ENCODE measurements at places on chromosomes 2 and 18. TPM values are rescaled to one million over a fixed set of nuclear protein-coding genes. Genes with fewer than 3 reads are reported as not detected.

Gene LOXL3
- 7.5 TPM for total RNA-seq

Gene XDH
- 0.31 TPM for total RNA-seq

Gene CCDC68
- total RNA-seq = 8.5 TPM

Gene EMILIN1
- 62.7 TPM for total RNA-seq

Gene DCDC2C
- total RNA-seq = 0.31 TPM

- no peak for DNase-seq
Measured at GRCh38 chr2:123179526-123179925, 845.6 kb upstream of the CNTNAP5 start.

DNA sequence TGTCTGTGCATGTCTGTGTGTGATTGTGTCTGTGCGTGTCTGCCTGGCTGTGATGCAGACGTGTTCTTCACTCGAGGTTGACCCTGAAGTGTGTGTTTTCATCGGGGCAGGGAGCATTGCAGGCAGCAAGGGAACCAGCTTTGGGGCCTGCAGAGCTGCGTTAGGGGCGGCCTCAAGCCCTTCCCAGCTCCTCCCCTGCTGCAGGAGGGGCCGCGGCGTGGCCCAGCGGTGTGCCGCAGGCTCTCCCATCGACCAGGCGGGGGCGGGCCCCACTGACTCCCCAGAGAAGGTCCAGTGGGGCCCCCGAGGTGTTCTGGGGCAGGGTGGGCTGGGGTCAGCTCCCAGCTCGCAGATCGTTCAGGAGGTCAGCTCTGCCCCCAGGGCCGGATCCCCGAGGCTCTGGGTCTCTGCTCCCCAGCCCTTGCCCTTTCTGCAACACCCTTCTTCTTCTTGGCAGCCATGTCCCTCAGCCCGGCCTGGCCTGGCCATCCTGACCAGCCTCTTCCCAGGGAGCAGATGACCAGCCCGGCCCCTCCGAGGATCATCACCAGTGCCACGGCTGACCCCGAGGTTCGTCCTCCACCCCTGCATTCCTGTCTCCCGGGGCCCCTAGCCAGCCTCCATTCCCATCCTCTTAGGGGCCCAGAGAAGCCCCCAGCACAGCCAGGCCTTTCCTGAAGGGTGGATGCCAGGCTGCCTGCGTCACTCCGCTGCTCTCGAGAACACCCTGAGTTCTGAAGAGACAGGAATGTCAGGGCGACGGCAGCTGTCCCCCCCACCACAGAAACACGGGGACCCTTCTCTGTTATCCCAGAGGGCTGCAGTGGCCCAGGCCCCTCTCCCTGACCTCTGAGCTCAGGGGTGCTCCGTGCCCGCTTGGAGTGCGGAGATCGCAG is 11.1 kb upstream of the KLHL30 start:
- no peak for DNase-seq

GRCh38 chr18:12960395-12960794 is 12.6 kb downstream of the SEH1L start:
- DNase-seq = no peak

DNA sequence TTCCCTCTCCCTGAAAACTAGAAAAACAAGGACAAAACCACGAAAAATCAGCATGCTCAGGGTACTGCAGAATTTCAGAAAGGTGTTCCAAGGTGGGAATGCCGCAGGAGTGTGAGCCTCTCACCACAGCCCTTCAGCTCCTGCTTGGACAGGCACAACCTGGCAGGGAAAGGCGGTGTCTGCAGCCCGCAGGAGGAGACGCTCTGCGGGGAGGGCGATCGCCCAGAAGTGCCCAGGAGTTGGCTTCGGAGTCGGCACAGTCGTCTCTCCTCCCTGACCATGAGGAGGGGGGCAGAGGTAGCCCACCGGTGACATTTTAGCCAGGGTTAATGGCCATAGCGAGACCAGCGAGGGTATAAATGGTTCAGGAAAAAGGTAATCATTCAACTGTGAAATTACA is 57.2 kb downstream of the TMEM18 start:
- DNase-seq = no peak
